Calu3 (cell line): ENCODE measurements at places on chromosomes 2 and 18. TPM values are rescaled to one million over a fixed set of nuclear protein-coding genes. Genes with fewer than 3 reads are reported as not detected.

GRCh38 chr2:38739524-38739923 is 11.6 kb downstream of the SRSF7 start:
- no peak for DNase-seq
- no peak overlapping the region for H3K27ac ChIP-seq
- no peaks in the 10 kb centered on the region for H3K4me1 ChIP-seq
- H3K27me3 ChIP-seq = no peaks in the 10 kb centered on the region

GRCh38 chr2:127185093-127185492 is 35.0 kb downstream of the CYP27C1 start:
- no peak overlapping the region for H3K4me3 ChIP-seq
- no peaks in the 10 kb centered on the region for H3K4me1 ChIP-seq
- H3K27ac ChIP-seq = no peak overlapping the region
- no peak for DNase-seq
- no peaks in the 10 kb centered on the region for H3K36me3 ChIP-seq

GRCh38 chr2:127014630-127015029 is 92.3 kb downstream of the BIN1 start:
- H3K27ac ChIP-seq = no peak overlapping the region
- no peaks in the 10 kb centered on the region for H3K36me3 ChIP-seq
- peaks cover 63% of the 10 kb centered on the region for H3K27me3 ChIP-seq
- no peaks in the 10 kb centered on the region for H3K4me1 ChIP-seq
- no peak overlapping the region for H3K4me3 ChIP-seq
- DNase-seq = no peak

DNA sequence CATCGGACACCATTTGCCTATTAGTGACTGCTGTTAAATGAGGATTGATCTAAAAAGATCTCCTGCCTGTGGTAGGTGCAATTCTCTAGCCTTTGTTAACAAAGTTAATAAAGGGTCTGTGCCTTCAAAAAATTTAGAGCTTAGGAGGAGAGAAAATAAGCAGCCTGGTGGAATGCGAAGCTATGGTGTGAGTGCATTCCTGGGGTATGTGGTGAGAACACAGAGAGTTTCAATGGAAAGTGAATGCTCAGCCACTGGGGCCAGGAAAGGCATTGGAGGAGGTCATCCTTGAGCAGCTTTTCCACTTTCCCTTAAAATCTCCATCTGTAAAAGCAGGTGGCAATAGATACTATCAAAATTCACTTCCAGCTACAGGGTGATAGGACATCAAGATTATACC is 331.2 kb upstream of the LRATD1 start:
- H3K36me3 ChIP-seq = no peaks in the 10 kb centered on the region
- H3K27ac ChIP-seq = no peak overlapping the region
- DNase-seq = no peak
- H3K4me3 ChIP-seq = no peak overlapping the region
- peaks cover 27% of the 10 kb centered on the region for H3K4me1 ChIP-seq

IHH gene
- 9.0 and 15.8 TPM in 2 replicates for total RNA-seq

DUSP2 gene
- 4.1 and 5.9 TPM in 2 replicates for total RNA-seq

PDCD1 gene
- not detected in 2 replicates for total RNA-seq

BZW1 gene
- 240 and 254 TPM in 2 replicates for total RNA-seq

DNA sequence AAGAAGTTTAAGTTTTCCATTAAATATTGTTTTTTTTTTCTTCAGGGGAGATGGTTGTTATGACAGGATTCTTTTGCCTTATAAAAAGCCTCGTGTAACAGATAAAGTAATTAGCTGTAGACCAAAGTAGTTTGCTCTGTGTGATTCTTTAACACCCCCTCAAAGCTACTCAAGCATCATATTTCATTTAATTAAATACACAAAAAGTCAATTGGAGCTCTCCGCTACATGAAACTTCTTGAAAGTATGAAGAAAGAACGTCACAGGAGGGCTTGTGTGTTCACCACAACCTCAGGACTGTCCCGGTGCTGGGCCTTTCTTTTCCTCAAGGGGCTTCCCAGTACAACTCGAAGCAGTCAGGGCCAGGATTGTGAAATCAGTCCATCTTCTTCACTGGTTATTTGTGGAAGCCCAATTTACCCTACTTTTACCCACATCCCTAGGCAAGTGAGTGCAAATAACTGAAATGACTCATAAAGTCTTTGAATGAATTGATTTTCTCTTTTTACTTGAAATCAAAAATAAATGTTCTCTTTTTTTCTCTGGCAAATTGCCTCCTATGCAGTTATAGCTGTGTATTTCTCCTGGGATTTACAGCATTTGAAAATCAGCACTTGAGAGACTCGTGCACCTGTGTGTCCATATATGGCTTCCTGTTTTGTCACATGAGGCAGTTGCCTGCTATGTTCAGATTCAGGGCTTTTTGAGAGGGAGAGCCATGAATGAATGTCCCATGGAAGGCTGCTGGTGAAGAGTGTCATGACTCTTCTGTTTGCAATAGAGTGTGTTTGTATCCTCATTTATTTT is 48.6 kb downstream of the LINC00305 start:
- no peak for DNase-seq
- peaks cover 11% of the 10 kb centered on the region for H3K4me1 ChIP-seq
- no peak overlapping the region for H3K27ac ChIP-seq
- peak overlapping the region; percentile 22 for H3K4me3 ChIP-seq
- H3K27me3 ChIP-seq = no peaks in the 10 kb centered on the region

NGEF gene
- total RNA-seq = 1.3 and 1.7 TPM in 2 replicates

DNA sequence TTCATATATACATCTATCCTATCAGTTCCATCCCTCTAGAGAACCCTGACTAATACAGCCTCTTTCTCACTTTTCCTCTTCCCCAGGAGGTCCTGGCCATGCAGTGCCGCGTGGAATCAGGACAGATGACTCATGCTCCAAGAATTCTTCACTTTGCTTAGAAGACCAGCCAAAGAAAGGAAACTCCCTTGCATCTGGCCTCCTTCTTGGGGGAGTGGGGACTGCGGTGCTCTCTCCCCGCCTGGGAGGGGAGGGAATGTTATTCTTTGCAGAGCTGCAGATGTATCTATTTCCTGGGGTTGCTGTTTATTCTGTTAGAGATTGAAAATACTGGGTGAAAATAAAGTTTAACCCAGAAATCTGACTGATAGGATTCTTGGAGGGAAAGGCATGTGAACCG is 111.5 kb upstream of the SH3BP4 start:
- H3K36me3 ChIP-seq = peaks cover 5% of the 10 kb centered on the region
- no peak overlapping the region for H3K4me3 ChIP-seq
- DNase-seq = peak; percentile 61
- peaks cover 23% of the 10 kb centered on the region for H3K4me1 ChIP-seq

DNA sequence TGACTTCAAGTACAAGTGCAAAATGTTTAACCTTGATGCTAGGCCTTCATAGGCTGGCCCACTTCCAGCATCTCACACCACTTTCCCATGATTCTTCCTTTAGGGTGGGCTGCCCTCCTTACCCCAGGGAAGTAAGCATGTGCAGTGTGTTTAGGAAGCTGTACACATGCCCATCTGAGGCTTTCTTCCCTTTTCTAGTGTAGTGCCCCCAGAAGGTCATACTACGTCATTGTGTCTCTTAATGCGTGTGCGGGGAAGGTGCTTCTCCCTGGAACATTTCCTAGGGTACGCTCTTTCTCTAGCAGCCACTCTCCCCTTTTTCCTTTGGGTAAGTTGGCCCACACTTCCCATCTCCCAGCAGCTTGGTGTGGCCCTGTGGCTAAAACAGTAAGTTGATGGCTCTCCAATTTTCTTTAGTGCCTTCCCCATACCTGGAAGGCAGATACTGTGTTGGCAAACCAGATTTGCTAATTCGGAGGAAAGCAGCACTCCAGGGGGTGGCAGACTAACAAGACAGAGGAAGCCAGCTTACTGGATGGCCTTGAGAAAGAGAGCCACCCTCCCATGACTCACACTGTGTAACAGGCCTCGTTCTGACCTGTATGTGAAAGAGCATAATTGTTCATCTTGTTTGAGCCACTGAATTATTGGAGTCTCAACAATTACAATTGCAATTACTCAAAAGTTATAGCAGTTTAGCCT is 1.1 kb upstream of the SULT6B1 start:
- DNase-seq = peak; percentile 70
- H3K27me3 ChIP-seq = no peaks in the 10 kb centered on the region
- H3K4me1 ChIP-seq = peaks cover 19% of the 10 kb centered on the region
- H3K27ac ChIP-seq = peak overlapping the region; percentile 94
- H3K4me3 ChIP-seq = no peak overlapping the region

GRCh38 chr2:160139991-160140390 is 60.1 kb downstream of the ITGB6 start:
- peak overlapping the region; percentile 9 for H3K4me3 ChIP-seq
- DNase-seq = no peak
- peak overlapping the region; percentile 62 for H3K27ac ChIP-seq
- no peaks in the 10 kb centered on the region for H3K27me3 ChIP-seq

FAM110C gene
- total RNA-seq = 17.9 and 20.6 TPM in 2 replicates

DNA sequence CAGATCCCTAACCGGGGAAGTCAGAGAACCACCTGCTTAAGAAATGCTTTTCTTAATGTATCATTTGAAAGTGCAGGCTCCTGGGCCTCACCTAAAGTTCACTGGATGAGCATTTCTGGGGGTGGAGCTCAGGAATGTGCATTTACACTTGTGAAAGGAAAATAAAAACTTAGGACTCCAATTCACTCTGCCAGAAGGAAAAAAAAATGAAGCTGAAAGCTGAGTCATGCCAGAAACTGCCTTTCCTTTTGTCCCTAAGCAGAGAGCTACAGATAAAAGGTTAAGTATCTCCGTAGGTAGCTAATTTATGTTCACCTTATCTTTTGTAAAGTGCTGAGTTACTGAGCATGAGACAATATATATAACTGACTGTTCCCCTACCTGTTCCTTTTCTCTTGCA is 229.5 kb upstream of the MEX3C start:
- no peak for DNase-seq
- H3K27ac ChIP-seq = no peak overlapping the region
- H3K27me3 ChIP-seq = no peaks in the 10 kb centered on the region
- H3K36me3 ChIP-seq = no peaks in the 10 kb centered on the region
- H3K4me3 ChIP-seq = no peak overlapping the region

- peak overlapping the region; percentile 5 for H3K4me3 ChIP-seq
- peak; percentile 20 for DNase-seq
- H3K36me3 ChIP-seq = no peaks in the 10 kb centered on the region
- H3K4me1 ChIP-seq = peaks cover 30% of the 10 kb centered on the region
- H3K27me3 ChIP-seq = no peaks in the 10 kb centered on the region
These were observed 690.9 kb upstream of the TMEFF2 start for GRCh38 chr2:192885569-192886160.

ANKRD39 gene
- total RNA-seq = 12.2 and 14.1 TPM in 2 replicates

CYP27A1 gene
- 11.8 and 12.2 TPM in 2 replicates for total RNA-seq

GRCh38 chr2:145960479-145961163 is 1440.7 kb upstream of the ZEB2 start:
- H3K4me1 ChIP-seq = no peaks in the 10 kb centered on the region

DTNB gene
- 17.3 and 27.3 TPM in 2 replicates for total RNA-seq

DNA sequence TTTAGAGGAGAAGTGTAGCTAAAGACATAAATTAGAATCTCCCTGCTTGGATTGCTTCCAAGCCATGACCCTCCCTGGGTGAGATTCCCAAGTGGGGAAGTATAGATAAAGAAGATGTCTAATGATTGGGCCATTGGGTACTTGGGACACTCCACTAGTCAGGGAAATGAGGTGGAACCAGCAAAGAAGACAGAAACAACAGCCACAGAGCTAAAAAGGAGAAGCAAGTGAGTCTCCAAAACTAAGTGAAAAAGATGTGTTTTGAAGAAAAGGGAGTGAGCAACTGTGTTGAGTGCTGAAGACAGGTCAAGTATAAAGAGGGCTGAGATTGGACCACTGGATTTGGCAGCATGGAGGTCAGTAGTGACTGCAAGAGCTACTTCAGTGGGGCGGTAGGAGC is 276.7 kb upstream of the STON1 start:
- DNase-seq = no peak
- H3K4me3 ChIP-seq = no peak overlapping the region
- no peaks in the 10 kb centered on the region for H3K4me1 ChIP-seq

- H3K36me3 ChIP-seq = peaks cover 4% of the 10 kb centered on the region
- no peaks in the 10 kb centered on the region for H3K27me3 ChIP-seq
- no peak overlapping the region for H3K4me3 ChIP-seq
- H3K27ac ChIP-seq = no peak overlapping the region
- H3K4me1 ChIP-seq = peaks cover 18% of the 10 kb centered on the region
- no peak for DNase-seq
These were observed 102.6 kb upstream of the LPIN2 start for GRCh38 chr18:3115447-3116030.

DNA sequence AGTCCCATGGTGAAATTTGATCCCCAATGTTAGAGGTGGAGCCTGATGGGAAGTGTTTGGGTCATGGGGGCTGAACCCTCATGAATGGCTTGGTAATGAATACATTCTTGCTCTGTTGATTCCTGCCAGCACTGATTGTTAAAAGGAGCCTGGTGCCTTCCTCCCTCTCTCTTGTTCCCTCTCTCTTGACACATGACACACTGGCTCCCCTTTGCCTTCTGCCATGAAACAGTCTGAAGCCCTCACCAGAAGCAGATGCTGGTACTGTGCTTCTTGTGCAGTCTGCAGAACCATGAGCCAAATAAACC is 30.6 kb upstream of the EPC2 start:
- no peak overlapping the region for H3K4me3 ChIP-seq
- peaks cover 4% of the 10 kb centered on the region for H3K36me3 ChIP-seq
- no peaks in the 10 kb centered on the region for H3K27me3 ChIP-seq
- DNase-seq = peak; percentile 11
- H3K4me1 ChIP-seq = peaks cover 23% of the 10 kb centered on the region
- peak overlapping the region; percentile 66 for H3K27ac ChIP-seq

CELF4 gene
- total RNA-seq = 5.8 and 7.8 TPM in 2 replicates

DNA sequence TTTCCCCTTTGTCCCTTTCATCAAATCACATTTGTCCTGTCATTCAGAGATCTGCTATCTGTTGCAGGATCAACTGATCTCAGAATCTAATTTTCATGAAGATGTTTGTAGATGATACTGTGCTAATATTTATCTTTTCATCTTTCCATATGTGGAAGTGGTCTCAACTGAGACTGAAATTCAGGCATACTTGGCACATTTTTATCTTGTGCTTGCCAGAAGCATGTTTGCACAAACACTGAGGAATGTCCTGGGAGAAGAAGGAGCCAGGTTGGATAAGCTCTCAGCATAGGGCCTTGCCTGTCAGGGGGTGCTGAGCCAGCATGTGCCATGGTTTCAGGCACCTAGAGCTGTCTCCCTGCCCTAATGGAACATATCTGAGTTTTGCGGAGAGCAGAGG is 24.5 kb upstream of the MMADHC start:
- H3K4me3 ChIP-seq = no peak overlapping the region
- no peak for DNase-seq
- H3K27ac ChIP-seq = no peak overlapping the region
- H3K27me3 ChIP-seq = no peaks in the 10 kb centered on the region
- H3K4me1 ChIP-seq = peaks cover 10% of the 10 kb centered on the region
- no peaks in the 10 kb centered on the region for H3K36me3 ChIP-seq

DNA sequence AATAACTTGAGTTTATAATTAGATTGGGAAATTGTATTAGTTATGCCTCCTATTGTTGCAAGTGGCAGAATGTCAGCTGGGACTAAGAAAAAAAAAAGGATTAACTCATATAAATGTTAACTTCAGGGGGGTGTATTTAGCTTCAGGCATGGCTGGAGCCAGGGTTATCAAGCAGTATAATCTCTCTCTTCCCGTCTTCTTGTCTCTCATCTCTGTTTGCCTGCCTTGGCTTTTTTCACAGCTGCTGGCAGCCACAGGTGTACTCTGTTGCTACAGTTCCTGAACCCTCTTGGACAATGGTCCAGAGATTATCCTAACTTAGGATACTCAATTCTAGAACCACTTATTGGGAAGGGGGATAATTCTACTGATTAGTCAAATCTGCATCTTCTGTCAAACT is 370.7 kb upstream of the MEX3C start:
- H3K36me3 ChIP-seq = no peaks in the 10 kb centered on the region
- H3K27me3 ChIP-seq = peaks cover 38% of the 10 kb centered on the region
- H3K27ac ChIP-seq = no peak overlapping the region
- no peak for DNase-seq
- H3K4me1 ChIP-seq = no peaks in the 10 kb centered on the region
- no peak overlapping the region for H3K4me3 ChIP-seq
